Left kidney (tissue), 8 donors: ENCODE measurements at places on chromosomes 3 and 15. TPM values are rescaled to one million over a fixed set of nuclear protein-coding genes. Genes with fewer than 3 reads are reported as not detected.

The GRAMD1C gene
- polyA plus RNA-seq = 34.7 TPM

The CSPG5 gene
- 1.2 TPM for polyA plus RNA-seq

- DNase-seq = no peak
Observed at GRCh38 chr15:68106656-68107055, 52.5 kb downstream of the PIAS1 start.

GRCh38 chr3:32522682-32523081 is 20.0 kb upstream of the CMTM6 start:
- DNase-seq = no peak

- no peak for DNase-seq
Observed at GRCh38 chr15:79003301-79003700, 58.5 kb upstream of the CTSH start.

DNA sequence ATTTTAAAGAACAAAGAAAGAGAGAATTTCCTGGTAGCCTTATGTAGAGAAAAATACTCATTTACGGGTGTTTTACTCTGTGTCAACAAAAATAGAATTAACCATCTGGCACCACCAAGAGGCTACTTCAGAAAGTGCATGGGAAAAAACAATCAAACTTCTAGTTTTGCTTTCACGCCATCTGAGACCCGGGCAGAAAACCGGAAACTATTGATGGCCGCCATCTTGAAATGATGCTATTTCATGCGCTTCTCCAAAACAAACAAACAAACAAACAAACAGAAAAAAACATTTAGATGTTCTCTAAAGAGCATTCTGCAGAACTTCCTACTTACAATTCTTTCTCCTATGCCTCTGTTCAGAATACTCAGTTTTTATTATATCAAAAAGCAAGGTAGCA is 49.4 kb upstream of the SYNPR start:
- DNase-seq = peak; percentile 46

GRCh38 chr3:170056710-170057454 is 19.1 kb downstream of the GPR160 start:
- DNase-seq = no peak

The BOC gene
- 26.6 TPM for polyA plus RNA-seq
